ENCODE measurements at places on chromosomes 6 and 20.

GRCh38 chr6:154733626-154734382 lies 588 bp downstream of the SCAF8 start:
- DNase-seq: peak; percentile 94

GRCh38 chr6:154143753-154144152 lies 104.7 kb downstream of the OPRM1 start:
- no peak for DNase-seq

DNA sequence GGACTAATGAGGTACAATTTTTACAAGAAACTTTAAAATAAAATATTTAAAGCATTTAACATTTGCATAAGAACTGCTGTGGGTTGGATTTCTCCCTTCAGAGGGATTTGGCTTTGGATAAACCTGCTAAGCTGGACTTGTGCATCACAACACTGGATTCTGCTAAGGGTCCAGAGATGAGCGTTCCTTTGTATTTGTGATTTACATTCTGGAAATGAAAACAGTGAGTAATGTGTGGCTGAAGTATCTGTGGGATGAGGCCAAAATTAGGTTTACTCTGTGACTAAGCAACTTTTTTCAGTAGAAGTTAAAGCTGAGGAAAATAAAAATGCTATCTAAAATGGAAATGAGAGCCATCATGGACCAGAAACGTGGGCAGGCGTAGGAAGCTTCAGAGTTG lies 494.3 kb downstream of the EPM2A start:
- DNase-seq: no peak

- no peak for DNase-seq
These were observed 115.0 kb downstream of the HFE start for GRCh38 chr6:26202201-26202611.

DNA sequence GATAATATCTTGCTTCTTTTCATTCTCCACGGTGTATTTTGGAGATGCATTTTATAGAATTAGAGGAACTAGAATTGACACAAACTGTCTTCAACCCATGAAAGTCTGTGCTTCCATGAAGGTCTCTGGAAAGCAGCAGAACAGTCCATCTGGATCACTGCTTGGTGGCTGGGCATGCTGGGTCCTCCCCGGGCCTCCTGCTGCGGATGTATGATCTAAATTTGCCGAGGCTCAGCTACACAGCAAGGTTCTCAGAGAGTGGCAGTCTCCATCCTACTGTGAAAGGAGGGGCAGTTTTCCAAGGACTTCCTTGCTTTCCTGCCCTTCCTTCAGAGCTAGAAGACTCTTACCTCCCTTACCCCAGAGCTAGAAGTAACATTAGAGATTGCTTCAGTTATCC lies 15.1 kb downstream of the PKIG start:
- DNase-seq: no peak

DNA sequence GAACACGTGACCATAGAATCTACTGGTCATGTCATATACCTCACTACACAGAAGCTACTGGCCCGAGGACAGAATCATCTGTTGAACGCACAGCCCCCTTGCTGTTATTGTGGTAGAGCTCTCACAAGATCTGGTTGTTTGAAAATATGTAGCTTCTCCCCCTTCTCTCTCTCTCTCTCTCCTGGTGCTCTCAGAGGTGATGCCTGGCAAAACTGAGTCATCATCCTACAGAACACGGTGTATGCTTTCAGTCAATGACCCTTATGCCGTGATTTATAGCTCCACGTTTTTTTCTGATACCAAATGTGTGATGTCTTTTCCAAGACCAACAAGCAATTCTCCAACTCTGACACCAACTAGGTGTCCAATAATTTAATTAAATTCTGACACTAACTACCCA lies 13.0 kb upstream of the RBM24 start:
- DNase-seq: no peak

- no peak for DNase-seq
These were observed 74.8 kb downstream of the CDYL start for GRCh38 chr6:4851035-4851434.

DNA sequence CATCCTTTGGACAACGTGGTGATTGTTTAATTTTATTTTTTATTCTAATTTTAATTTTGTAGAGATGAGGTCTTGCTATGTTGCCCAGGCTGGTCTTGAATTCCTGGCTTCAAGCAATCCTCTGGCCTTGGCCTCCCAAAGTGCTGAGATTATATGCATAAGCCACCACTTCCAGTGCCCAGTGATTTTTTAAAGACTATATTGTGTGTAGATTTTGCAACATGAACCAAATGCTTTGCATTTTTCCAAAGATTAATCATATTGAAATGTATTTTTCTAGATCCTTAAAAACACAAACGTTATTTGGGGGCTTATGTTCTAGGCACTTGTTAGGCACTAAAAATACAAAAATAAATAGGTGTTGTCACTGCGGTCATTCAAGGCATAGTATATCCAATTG lies 117.6 kb upstream of the CCN2 start:
- DNase-seq: no peak

DNA sequence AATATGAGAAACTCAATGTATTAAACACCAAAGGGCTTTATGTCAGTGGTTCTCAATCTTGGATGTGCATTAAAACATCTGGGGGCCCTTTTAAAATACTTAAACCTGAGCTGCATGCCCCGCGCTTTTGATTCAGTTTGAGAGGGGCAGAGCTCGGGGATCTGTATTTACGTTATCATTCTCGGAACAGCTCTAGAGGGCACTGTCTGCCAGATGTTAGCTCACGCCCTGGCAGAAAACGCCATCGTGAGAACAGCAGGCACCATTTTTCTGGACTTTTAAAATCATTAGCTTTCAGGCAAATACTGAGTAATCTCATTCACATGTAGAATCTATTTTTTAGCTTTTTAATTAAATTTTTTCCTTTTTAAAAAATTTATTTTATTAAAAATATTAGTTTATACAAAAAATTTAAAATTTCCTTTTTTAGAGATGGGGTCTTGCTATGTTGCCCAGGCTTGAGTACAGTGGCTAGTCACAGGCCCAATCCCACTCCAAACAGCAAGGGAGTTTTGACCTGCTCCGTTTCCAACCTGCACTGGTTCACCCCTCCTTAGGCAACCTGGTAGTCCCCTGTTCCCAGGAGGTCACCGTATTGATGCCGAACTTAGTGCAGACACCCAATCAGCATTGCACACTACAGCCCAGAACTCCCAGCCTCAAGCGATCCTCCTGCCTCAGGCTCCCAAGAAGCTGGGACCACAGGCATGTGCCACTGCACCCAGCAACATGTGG lies 30.0 kb upstream of the ZNF133 start:
- no peak for DNase-seq

GRCh38 chr20:8663424-8663823 lies 405.5 kb upstream of the PLCB4 start:
- no peak for DNase-seq

DNA sequence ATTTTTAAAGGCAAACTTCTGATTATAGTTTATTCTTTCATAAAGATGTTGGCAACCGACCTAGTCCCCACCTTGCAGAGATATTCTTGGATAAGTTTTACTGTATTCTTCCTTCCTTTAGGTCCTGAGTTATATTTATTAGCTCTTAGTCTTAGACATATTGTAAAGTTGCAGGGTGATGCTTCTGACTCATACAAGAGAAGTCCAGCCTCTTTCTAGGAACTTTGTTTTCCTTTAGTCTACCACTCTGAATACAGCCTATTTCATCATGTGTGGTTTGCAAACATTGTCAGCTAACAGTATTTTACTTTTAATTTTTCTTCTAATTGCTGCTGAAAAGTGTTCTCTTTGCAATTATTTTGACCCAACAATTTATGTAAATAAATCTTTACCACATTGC lies 686.7 kb downstream of the COL12A1 start:
- DNase-seq: no peak

DNA sequence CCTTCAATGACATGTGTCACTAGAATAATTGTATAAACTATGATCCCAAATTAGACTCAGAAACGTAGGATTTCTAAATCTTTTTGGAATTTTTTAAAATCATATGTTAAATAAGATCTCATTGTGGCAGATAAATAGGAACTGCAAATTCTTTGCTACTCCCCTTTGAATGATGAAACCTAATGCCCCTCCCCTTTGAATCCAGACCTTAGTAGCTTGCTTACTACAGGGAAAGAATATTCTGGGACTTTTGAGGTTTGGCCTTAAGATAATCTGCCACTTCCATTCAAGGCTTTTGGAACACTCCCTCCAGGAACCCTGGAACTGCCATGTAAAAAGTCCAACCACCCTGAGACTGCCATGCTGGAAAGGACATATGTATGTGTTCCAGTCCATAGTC lies 7.1 kb downstream of the TDP2 start:
- DNase-seq: no peak

DNA sequence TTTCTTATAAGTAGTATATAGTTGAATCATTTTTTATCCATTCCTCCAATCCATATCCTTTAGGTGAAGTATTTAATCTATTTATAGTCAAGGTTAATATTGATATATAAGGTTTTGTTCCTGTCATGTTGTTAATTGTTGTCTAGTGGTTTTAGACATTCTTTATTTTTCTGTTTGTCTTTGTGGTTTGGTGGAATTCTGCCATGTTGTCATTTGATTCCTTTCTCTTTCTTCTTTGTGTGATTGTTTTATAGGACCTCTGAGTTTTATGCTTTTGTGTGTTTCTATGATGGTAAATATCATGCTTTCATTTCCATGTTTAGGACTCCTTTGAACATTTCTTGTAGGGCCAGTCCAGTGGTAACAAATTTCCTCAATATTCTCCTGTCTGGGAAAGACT lies 450.3 kb upstream of the BTBD3 start:
- no peak for DNase-seq

DNA sequence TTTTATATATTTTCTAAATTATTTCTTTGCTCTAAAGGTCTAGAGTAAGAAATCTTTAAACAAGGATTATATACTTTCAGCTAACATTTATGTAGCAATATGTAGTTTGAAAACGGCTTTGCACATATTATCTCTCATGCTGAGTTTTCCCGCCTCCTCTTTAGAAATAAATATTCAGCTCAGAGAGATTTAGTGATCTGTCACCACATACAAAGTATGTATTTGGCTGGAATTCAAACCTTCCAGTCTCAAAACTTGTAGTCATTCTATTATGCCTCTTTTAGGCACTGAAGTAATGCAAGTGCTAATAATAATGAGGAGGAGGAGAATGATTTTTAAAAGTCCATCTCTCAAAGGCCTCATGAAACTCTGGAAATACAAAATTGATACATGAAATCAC lies 525.0 kb downstream of the GRIK2 start:
- no peak for DNase-seq

- DNase-seq: no peak
These were observed 24.8 kb downstream of the MTCL3 start for GRCh38 chr6:127494240-127494767.

GRCh38 chr20:11119573-11119972 lies 445.8 kb upstream of the JAG1 start:
- DNase-seq: no peak
